ENCODE measurements at places on chromosomes 13 and 19. TPM values are rescaled to one million over a fixed set of nuclear protein-coding genes. Genes with fewer than 3 reads are reported as not detected.

The MYPOP gene
- 2.7 TPM for total RNA-seq

The DCLK1 gene
- 28.0 TPM for total RNA-seq

The IL4I1 gene
- not detected for total RNA-seq

GRCh38 chr13:88395804-88396203, 724.6 kb downstream of the SLITRK5 start:
- no peak for ATAC-seq

DNA sequence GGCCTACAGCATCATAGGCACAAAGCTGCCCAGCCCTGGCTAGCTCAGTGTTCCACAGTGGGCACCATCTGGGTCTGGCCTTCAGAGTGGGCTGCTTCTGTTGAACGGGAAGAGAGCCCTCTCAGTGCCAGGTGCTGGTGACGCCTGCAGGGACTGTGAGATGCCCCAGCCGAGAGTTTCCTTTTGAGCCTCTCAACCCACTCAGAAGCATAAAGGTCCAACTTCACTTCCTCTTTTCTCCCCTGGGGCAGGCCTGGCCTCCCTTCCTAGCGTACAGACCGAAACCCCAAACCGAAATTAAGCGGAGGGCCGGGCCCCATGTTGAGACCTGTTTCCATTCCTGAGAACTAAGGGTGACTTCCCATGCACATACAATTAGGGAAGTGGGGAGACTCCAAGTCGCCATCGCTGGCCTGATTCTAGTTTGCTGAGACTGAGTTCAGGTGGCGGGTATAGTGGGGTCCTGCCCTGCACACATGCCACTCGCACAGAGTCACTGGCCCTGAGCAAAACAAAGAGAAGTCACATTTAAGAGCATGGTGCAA, 6.9 kb downstream of the RAB8A start:
- no peak for ATAC-seq

GRCh38 chr13:99144306-99144705, 56.3 kb upstream of the UBAC2 start:
- ATAC-seq: no peak

DNA sequence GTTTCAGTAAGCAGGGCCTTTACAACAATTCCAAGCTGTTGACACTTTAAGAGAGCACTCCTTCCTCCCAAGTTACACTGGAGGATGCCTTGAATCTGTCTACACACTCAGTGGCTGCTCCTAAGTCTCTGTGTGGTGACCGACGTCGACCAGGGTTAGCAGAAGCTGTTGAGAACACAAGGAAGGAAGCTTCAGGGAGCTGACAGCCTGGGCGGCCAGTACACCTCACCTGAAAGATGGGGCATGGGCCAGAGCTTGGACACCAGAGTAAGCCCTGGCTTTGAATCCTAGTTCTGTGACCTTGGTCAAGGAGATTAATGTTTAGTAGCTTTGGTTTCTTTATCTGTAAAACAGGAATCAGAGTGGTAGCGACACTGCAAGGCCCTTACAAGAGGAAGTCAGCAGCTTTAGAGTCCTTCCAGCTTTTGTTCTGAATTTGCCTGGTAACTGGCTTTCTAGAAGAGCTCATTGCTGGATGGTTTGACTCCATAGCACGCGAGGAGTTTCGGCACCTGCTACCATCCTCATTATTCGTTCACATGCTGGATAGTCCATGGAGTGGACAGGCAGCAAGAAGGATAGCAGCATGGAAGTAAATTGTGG, 214.2 kb downstream of the FGF9 start:
- ATAC-seq: no peak

GRCh38 chr13:100275746-100276145, 186.9 kb downstream of the PCCA start:
- no peak for ATAC-seq

DNA sequence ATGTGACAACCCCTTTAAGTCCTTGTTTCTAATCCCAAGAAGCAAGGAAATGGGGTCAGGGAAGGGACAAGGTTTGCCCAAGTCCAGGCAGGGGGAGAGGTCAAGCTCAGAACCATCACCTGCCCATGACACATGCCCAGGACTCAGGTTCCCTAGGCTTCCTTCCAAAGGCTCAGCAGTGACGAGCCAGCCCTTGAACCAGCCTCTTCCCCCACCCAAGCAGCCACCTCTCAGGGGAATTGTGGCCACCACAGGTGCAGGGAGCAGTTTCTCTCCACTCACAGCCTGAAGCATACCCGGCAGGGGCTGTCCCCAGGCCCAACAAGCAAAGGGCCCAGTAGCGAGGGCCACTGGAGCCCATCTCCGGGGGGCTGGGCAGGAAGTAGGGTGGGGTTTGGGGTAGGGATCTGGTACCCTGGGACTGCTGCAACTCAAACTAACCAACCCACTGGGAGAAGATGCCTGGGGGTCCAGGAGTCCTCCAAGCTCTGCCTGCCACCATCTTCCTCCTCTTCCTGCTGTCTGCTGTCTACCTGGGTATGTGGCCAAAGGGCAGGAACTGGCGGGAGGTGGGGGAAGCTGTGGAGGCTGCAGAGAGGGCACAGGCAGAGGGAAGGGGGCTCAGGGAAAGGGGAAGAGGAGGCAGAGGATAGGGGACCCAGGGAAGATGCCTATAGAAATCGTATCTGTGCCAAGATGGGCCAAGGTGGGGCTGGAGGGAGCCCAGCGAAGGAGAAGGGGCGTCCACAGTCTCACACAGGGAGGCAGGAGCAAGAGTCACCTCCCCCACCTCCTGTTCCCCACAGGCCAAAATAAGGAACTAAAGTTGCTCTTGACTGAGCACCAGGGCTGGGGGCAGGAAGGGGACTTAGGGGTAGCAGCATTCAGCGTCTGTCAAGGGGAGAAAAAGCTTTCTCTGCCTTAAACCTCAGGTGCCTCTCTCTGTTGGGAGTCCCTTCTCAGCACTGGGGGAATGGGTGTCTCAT, at the start of gene CD79A:
CD79A (plus strand) TSS at position 433 of the 986 bp plus-strand sequence; CDS start at position 459, 26 bp downstream.
- no peak for ATAC-seq

Measured in gastroesophageal sphincter (tissue), 4 donors.